ENCODE measurements at places on chromosomes 7 and 10.

GRCh38 chr10:22103701-22104470, 100.4 kb upstream of the DNAJC1 start:
- H3K36me3 ChIP-seq: no peaks in the 10 kb centered on the region
- H3K4me1 ChIP-seq: no peaks in the 10 kb centered on the region
- no peaks in the 10 kb centered on the region for H3K27me3 ChIP-seq
- DNase-seq: no peak

DNA sequence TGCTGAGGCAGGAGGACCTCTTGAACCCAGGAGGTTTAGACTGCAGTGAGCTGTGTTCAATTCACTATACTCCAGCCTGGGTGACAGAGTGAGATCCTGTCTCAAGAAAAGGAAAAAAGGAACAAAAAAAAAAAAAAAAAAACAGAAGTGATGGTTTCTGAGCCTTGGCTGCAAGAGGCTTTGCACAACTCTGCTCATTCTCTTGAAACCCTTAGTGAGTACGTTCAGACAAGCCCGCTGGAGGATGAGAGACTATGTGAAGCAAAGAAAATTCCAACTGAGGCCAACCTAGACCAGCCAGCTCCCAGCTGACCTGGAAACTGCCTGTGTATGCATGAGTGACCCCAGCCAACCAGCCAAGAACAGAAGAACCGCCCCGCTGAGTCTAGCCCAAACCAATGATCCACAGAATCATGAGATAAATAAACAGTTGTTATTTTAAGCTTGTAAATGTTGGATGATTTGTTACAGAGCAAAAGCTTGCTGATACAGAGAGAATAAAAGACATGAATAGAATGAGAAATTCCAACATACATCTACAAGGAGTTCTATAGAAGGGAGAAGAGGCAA, 50.6 kb upstream of the FZD9 start:
- H3K4me1 ChIP-seq: no peaks in the 10 kb centered on the region
- no peak overlapping the region for H3K27ac ChIP-seq
- H3K36me3 ChIP-seq: no peaks in the 10 kb centered on the region
- no peak for DNase-seq
- H3K4me3 ChIP-seq: no peak overlapping the region
- H3K27me3 ChIP-seq: no peaks in the 10 kb centered on the region

DNA sequence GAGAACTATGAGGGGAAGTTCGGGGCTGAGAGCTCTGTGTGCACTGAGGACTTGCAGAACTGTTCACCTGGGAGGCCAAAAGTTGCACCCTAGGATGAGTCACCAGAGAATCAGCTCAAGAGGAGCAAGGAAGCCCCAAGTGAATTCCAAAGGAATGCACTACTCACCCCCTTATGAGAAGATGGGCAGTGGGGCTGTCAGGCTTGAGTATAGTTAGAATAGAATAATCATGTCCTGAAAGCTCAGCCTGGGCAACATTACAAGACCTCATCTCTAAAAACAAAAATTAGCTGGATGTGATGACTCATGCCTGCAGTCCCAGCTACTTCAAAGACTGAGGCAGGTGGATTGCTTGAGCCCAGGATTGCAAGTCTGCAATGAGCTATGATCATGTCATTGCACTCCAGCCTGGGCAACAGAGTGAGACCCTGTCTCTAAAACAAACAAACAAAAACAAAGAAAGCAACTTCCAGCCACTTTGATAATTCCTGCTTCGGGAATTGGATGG, 30.0 kb downstream of the MAP3K8 start:
- H3K36me3 ChIP-seq: no peaks in the 10 kb centered on the region
- no peaks in the 10 kb centered on the region for H3K27me3 ChIP-seq
- DNase-seq: no peak

GRCh38 chr7:72080341-72080766, 331.8 kb downstream of the CALN1 start:
- DNase-seq: no peak
- no peak overlapping the region for H3K4me3 ChIP-seq
- H3K27ac ChIP-seq: no peak overlapping the region
- H3K4me1 ChIP-seq: no peaks in the 10 kb centered on the region

DNA sequence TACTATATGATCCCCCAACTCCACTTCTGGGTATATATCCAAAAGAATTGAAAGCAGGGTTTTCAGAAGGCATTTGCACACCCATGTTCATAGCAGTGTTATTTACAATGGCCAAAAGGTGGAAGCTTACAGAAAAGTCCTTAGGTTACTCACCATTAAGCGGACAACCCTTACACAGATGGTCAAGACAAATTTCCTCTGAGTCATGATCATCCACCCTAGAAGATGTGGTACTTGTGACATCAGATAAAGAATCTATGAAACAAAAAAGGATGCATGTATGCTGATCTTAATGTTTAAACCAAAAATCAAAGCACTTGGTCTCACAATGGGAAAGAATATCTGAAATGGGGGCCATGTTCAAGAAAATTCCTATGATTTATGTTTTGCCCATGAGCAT, 31.1 kb downstream of the ZC3HAV1 start:
- no peaks in the 10 kb centered on the region for H3K27me3 ChIP-seq
- H3K4me3 ChIP-seq: no peak overlapping the region
- H3K27ac ChIP-seq: no peak overlapping the region
- no peak for DNase-seq
- H3K4me1 ChIP-seq: no peaks in the 10 kb centered on the region
- no peaks in the 10 kb centered on the region for H3K36me3 ChIP-seq

DNA sequence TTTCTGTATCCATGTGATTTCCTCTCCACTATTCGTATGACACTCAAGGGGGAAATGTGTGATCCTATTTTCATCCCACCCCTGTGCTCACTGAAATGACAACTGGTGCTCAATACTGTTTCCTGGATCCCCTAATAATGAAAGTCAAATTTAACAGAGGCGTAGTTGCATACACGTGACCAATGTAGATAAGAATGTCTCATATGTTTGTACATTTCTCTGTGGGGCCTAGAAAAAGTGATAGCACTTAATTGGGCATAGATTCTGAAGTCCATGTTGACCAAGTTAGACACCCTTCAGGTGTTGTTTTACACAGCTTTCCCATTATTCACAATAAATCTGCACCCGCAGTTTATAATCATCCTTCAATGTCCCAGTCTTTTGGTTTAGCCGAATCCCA, 59.1 kb downstream of the JAZF1 start:
- no peaks in the 10 kb centered on the region for H3K36me3 ChIP-seq
- no peaks in the 10 kb centered on the region for H3K27me3 ChIP-seq
- H3K4me1 ChIP-seq: peaks cover 3% of the 10 kb centered on the region
- peak overlapping the region; percentile 51 for H3K27ac ChIP-seq
- H3K4me3 ChIP-seq: no peak overlapping the region
- DNase-seq: no peak

DNA sequence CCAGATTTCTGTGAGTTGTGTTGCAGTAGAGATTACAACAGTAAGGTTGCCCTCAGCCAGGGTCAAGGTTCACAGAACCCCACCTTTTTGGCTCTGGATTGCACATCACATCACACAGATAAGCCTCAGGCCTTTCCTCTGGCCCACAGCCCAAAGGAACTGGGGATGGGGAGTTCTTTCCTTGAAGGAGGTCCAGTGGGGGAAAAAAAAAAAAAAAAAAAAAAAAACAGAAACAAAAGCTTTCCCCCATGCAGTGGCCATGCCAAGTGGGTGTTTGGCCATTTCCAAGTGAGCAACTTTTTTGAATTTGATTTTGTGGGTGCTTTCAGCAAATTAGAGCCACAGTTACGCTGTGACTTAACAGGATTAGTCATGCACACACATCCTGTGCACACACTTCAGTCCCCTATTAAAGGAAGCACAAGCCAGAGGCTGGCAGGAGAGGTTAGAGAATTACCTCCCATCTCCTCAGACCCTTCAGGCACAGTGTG, 79.3 kb upstream of the NANOS1 start:
- H3K27me3 ChIP-seq: no peaks in the 10 kb centered on the region
- DNase-seq: no peak
- no peak overlapping the region for H3K4me3 ChIP-seq
- H3K36me3 ChIP-seq: no peaks in the 10 kb centered on the region

DNA sequence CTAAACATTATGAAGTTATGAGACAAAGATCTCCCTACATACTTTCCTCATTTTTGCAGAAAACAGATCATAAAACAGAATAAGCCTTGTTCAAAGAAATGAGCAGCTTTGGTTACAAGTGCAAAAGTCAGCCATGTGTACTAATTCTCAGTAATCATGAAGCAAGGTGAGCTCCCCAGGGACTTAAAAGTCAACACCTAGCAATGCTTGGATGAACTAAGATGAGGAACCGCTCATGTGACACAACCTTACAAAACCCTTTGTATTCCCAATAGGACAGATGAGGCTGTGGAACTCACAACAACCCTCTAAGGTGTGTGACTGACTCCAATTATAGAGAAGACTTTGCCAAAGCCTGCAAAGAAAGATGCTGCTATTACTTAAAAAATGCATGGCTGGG, 154.5 kb downstream of the SLC25A13 start:
- no peak overlapping the region for H3K27ac ChIP-seq
- no peaks in the 10 kb centered on the region for H3K4me1 ChIP-seq
- no peaks in the 10 kb centered on the region for H3K27me3 ChIP-seq
- no peak for DNase-seq

GRCh38 chr10:19412531-19412930, 363.9 kb downstream of the MALRD1 start:
- H3K4me1 ChIP-seq: no peaks in the 10 kb centered on the region
- no peak overlapping the region for H3K27ac ChIP-seq
- no peaks in the 10 kb centered on the region for H3K27me3 ChIP-seq
- H3K4me3 ChIP-seq: no peak overlapping the region
- no peak for DNase-seq

DNA sequence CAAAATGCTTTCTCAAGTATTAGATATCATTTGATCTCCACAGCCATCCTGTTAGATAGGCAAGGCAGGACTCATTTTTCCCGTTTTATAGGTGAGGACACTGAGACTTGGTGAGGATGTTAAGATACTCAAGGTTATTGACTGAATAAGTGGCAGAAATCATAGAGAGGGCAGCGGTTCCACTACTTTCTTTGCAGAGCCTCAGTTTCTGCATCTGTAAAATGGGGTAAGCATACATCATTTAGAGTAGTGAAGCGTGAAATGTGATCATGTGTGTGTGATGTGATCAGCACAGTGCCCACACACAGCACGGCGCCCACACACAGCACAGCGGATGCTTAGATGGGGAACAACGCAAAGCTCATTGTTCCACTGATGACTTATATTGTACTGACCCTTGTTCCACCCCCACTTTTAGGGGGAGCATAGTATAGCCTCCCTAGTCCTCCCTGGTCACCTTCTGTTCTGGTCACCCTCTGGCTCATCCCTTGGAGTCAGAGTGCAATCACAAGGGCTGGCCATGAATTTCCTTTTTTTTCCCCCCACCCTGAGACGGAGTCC, 10.5 kb downstream of the UBTD1 start:
- no peaks in the 10 kb centered on the region for H3K4me1 ChIP-seq
- no peak for DNase-seq
- no peak overlapping the region for H3K27ac ChIP-seq
- no peak overlapping the region for H3K4me3 ChIP-seq
- H3K27me3 ChIP-seq: no peaks in the 10 kb centered on the region

DNA sequence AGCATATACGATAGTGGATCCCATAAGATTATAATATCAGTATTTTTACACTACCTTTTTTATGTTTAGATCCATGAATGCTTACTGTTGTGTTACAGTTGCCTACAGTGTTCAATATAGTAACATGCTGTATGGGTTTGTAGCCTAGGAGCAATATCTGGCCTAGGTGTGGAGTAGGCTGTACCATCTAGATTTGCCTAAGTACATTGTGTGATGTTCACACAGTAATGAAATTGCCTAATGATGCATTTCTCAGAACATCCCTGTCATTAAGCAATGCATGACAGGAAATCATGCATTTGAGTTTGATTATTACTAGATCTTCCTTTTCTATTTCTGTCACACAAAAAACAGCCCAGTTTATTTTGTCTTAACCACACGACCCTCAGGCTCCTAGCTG, 14.5 kb downstream of the CBX3 start:
- H3K27ac ChIP-seq: no peak overlapping the region
- H3K4me1 ChIP-seq: no peaks in the 10 kb centered on the region

GRCh38 chr7:15113752-15114151, 211.2 kb upstream of the DGKB start:
- DNase-seq: no peak
- no peaks in the 10 kb centered on the region for H3K27me3 ChIP-seq
- H3K36me3 ChIP-seq: no peaks in the 10 kb centered on the region

- H3K4me1 ChIP-seq: no peaks in the 10 kb centered on the region
- no peaks in the 10 kb centered on the region for H3K27me3 ChIP-seq
- H3K36me3 ChIP-seq: no peaks in the 10 kb centered on the region
- H3K27ac ChIP-seq: no peak overlapping the region
Measured at GRCh38 chr7:117790251-117790650, 83.0 kb downstream of the CTTNBP2 start.

DNA sequence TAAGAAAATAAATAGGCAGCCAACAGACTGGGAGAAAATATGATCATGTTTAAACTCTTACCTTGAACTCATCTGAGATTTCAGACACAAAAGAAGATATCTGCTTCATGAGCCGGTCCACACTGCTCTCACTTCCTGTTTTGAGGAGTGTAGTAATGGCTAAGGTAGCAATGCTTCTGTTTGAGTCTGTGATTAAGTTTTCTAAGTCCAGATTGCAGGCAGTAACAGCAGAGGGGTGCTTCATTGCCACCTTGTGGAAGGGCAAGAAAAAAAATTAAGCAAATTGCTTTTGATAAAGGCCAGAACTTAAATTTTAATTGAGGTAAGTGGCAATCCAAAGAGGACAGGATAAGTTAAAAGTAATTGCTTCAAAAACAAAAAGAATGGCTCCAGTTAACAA, 69.1 kb downstream of the MEST start:
- H3K4me3 ChIP-seq: no peak overlapping the region
- H3K27ac ChIP-seq: no peak overlapping the region
- no peak for DNase-seq
- H3K4me1 ChIP-seq: no peaks in the 10 kb centered on the region

GRCh38 chr10:21675157-21675796, 141.2 kb downstream of the MLLT10 start:
- DNase-seq: no peak
- no peaks in the 10 kb centered on the region for H3K27me3 ChIP-seq
- H3K4me3 ChIP-seq: no peak overlapping the region
- no peak overlapping the region for H3K27ac ChIP-seq
- H3K36me3 ChIP-seq: no peaks in the 10 kb centered on the region

DNA sequence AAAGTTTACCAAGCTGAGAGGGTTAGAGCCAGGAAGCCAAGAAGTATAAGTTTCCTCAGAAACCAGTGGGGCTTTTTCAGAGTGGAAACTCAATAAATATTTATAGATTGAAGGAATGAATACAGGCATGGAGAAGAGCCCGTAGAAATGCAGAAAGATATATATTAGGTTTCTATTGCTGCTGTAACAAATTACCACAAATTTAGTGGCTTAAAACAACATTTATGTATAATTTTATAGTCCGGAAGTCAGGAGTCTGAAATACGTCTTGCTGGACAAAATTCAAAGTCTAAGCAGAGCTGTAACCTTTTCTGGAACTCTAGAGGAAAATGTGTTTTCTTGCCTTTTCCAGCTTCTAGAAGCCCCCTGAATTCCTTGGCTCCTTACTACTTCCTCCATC, 107.3 kb upstream of the SEMA3D start:
- H3K27ac ChIP-seq: no peak overlapping the region
- no peaks in the 10 kb centered on the region for H3K36me3 ChIP-seq
- no peaks in the 10 kb centered on the region for H3K27me3 ChIP-seq

GRCh38 chr7:95686109-95686508, 86.2 kb upstream of the DYNC1I1 start:
- no peaks in the 10 kb centered on the region for H3K4me1 ChIP-seq
- no peaks in the 10 kb centered on the region for H3K27me3 ChIP-seq
- no peaks in the 10 kb centered on the region for H3K36me3 ChIP-seq
- H3K4me3 ChIP-seq: no peak overlapping the region
- no peak overlapping the region for H3K27ac ChIP-seq
- peak; percentile 52 for DNase-seq

All from uterus (tissue), 4 donors.